ENCODE measurements at places on chromosomes 7 and 10.
A peak's percentile ranks its signal among the peaks of the same experiment; 100 is the strongest.

DNA sequence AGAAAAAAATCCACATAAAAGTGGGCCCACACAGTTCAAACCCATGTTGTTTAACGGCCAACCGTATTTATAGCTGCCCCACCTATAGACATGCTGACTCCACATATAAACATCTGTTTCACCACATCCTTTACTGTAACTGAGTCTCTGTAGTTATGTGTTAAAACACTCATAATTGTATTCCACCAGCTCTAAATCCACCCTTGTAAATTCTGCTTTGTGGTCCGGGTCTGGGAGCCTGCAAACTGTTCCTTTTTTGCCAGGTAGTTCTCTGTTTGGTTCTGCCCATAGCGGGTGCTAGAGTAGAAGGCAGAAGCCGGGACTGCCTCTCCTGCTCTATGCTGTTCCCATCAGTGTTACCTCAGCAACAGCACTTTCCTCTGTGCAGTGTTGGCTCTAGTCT lies 20.2 kb upstream of the FHIP2A start:
- DNase-seq = no peak

GRCh38 chr10:122220736-122221135 lies 50.4 kb upstream of the BTBD16 start:
- no peak for DNase-seq

DNA sequence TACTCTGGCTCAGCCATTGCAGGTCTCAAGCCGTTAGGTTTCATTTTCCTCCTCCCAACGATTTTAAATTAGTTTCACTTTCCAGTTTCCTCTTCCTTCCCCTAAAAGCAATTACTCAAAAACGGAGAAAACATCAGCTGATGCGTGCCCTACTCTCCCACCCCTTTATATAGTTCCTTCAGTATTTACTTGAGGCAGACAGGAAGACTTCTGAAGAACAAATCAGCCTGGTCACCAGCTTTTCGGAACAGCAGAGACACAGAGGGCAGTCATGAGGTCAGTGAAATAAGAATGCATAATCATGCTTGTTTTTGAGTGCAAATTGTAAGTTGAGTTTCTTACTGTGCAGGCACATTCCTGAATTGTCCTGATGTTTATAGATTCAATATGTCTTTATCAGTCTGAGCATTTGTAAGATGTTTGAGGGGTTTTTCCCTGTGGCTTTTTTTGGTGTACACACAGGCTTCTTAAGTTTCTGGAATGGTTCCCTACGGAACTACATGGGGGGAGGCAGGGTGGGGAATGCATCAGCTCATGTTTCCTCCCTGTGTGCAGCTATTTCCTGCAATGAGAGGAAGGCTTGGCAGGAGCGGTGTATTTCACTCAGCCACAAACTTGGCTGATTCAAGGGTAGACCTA lies at the start of gene IFIT3:
IFIT3 (plus strand) TSS at position 195 of the 639 bp plus-strand sequence; CDS start at position 272, 77 bp downstream.
- DNase-seq = peak; percentile 97

- no peak for DNase-seq
Measured at GRCh38 chr10:129090618-129091366, 376.2 kb upstream of the MGMT start.

DNA sequence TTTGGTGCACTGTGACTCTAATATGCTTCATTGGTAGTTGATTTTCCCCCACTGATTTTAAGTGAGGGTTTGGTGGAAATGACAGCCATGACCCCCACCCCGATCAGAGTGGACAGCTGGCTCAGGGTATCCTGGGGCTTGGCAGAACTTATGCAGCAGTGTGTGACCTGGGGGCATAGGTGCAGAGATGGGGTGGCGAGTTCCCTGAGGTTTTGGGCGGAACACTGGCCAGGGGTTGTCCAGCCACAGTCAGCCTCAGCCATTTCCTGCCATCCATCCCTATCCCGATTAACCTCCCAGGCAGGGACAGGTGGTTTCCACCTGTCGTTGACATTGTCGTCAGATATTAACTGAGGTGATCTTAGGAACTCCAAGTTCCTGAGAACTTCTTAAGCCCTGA lies 155.8 kb upstream of the CHST15 start:
- DNase-seq = no peak

DNA sequence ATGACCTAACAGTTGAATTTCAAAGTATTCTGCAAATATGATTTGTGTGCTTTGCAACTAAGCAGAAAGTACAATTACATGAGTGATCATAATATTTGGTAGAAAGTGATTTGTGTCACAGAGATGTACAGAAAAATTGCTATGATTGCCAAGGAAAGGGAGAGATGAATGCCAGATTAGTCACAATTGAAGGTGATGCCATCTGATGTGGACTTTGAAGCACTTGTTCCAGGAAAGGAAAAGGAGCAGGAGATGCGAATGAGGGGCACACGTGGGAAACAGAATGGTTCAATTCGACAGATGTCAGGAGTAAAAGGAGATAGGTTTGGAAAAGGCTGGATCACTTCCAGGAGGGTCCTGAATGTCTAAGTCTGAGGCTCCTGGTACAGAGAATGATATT lies 153.1 kb upstream of the LAMB4 start:
- DNase-seq = no peak

DNA sequence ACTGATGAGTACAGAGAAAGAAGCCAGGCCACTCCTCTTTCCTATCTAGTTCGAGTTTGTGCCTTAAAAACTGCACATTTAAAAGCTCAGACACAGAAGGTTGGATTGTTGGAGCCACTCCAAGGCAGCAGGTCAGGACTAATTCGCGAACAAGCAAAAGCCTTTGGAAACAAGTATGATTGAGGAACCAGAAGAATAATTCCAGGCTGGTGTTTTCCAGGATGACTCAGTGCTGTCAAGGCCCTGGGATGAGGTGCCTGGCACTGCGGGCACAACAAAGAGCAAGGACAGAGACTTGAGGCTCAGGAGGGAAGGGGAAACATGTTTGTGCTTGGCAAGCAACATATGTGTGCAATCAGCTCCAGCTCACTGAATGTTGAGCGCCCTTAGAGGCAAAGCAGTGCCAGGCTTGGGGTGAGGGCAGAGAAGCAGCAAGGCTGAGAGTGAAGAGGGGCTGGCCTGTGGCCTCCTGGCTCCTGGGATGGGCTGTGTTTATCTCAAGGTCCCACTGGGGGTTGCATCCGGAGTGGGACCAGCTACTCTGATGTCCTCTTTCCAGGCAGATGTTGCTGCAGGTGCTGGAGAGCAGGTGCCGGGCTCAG lies 44.1 kb downstream of the VSTM4 start:
- peak; percentile 2 for DNase-seq

DNA sequence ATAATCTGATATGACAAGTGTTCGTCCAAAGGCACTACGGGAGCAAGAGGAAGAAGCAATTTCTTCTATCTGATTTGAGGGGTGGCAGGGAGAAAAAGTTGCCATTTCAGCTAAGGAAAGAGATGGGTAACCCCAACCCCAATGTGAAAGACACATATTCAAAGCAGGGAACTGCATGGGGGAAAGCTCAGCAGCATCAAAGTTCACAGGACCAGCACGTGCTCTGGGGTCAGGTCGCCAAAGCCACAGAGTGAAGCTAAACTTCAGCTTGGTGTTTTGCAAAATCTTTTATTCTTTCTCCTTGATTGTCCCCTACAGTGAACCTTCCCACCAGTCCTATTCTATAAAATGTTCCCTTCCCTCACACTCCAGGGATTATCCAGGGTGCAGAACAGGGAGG lies 112.8 kb upstream of the PPP2R2D start:
- DNase-seq = no peak

GRCh38 chr10:83983578-83984255 lies 155.6 kb upstream of the GHITM start:
- DNase-seq = peak; percentile 13

DNA sequence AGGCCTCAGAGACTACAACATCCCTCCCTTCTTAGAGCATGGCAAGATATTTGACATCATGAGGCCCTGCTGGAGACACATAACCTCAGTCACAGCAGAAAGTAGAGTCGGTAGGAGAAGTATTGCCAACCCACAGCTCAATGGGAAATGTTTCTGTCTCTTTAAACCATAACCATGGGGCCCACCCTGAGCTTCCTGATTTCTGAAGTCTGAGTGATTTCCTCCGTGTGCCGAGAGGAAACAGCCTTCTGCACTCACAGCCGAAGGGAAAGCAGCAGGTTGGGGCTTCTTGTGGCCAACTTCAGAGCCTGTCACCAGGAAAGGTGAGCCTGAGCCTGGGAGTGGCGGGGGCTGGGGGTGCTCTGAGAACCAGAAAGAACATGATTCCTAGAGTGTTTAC lies at the start of gene GIMAP1:
GIMAP1 (plus strand) TSS at position 246 of the 400 bp plus-strand sequence. CDS start 2,435 bp downstream, outside the sequence.
- no peak for DNase-seq

DNA sequence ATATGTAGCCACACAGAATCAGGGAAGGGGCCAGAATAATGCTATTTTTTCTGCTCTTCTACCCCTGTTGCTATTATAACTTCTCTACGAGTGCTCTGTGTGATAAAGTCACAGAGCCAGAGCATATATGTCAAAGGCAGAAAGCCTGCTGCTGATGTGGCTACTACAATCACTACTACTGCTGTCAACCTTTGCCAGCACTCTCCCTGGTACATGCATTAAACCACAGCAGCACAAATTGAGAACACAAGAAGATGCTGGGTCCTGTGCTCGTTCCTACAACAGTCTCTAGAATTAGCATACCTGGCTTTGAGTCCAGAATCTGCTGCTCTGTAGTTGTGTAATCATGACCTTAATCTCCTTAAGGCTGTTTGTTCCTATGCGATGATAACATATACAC lies 108.6 kb downstream of the SEMA3A start:
- no peak for DNase-seq

GRCh38 chr7:156612930-156613329 lies 27.6 kb upstream of the RNF32 start:
- no peak for DNase-seq

GRCh38 chr7:70582927-70583895 lies 548.7 kb upstream of the GALNT17 start:
- no peak for DNase-seq

DNA sequence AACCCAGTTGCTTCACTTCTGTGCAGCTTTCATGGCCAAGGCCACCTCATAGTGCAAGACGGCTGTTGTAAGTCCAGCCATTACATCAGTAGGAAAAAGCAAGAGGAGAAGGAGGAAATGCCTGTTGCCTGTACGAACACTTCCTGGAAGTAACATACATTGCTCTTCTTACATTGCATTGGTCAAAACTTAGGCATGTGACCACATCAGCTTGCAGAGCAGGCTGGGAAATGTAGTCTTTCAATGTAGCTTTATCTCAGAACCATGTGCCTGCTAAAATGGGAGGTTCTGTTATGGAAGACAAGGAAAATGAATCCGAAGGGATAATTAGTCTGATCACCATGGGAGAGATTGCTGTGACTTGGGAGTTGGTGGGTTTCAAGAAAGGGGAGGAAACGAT lies 4.3 kb downstream of the SLC29A3 start:
- peak; percentile 45 for DNase-seq

DNA sequence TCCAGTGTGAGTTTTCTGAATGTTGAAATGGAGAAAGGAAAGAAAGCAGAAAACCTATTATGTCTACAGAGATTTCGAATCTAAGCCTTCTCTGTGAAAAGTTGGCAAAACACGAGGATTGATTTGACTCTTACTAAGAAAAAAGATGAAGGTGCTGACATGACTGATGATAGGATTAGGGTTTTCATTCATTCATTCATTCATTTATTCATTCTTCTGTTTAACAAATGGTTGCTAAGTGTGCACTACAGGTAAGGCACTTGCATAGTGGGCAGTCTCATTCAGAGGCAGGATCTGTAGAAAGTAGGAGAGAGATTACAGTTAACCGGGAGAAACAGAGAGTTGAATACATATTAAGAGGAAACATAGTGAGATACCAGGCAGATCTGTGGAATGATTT lies 137.1 kb downstream of the ZNF365 start:
- DNase-seq = no peak

DNA sequence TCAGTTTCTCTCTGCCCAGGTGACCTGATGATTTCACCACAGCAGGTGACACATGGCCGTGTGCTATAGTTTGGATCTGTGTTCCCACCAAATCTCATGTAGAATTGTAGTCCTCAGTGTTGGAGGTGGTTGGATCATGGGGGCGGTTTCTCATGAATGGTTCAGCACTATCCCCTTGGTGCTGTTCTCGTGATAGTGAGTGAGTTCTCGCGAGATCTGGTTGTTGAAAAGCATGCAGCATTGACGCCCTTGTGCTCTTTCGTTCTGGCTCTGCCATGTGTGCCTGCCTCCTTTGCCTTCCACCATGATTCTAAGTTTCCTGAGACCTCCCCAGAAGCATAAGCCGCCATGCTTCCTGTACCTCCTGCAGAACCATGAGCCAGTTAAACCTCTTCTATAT lies 85.2 kb upstream of the C1QL3 start:
- DNase-seq = no peak

- peak; percentile 48 for DNase-seq
Measured at GRCh38 chr10:122461729-122462532, 578 bp downstream of the HTRA1 start.

GRCh38 chr7:151524331-151524730 lies 4.6 kb upstream of the RHEB start:
- no peak for DNase-seq
